ENCODE measurements at places on chromosomes 2 and 18.

GRCh38 chr2:135317375-135317774 is 213.6 kb downstream of the ZRANB3 start:
- DNase-seq = no peak

- no peak for DNase-seq
Observed at GRCh38 chr2:237184919-237185552, 99.3 kb downstream of the COPS8 start.

- DNase-seq = no peak
Observed at GRCh38 chr2:66329081-66329605, 105.8 kb upstream of the MEIS1 start.

DNA sequence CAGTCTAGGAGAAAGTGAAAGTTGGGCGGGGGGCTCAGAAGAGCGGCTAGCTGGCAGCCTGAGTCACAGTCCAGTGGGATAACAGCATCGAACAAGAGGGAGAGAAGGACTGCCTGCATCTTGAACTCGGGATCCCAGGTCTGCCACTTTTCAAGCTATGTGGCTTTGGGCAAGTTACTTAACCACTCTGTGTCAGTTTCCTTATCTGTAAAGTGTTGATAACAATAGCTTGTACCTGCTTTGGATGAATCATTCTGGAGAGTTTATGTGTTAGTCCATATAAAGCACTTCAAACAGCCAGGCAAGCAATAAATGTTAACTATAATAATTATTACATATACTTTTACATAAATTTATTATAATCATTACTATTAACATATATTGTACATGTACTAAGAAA is 4.6 kb downstream of the DYSF start:
- DNase-seq = no peak

GRCh38 chr2:240932001-240932723 is 26.0 kb downstream of the CROCC2 start:
- DNase-seq = peak; percentile 3

- no peak for DNase-seq
Observed at GRCh38 chr18:64083916-64084315, 65.0 kb downstream of the LINC00305 start.

DNA sequence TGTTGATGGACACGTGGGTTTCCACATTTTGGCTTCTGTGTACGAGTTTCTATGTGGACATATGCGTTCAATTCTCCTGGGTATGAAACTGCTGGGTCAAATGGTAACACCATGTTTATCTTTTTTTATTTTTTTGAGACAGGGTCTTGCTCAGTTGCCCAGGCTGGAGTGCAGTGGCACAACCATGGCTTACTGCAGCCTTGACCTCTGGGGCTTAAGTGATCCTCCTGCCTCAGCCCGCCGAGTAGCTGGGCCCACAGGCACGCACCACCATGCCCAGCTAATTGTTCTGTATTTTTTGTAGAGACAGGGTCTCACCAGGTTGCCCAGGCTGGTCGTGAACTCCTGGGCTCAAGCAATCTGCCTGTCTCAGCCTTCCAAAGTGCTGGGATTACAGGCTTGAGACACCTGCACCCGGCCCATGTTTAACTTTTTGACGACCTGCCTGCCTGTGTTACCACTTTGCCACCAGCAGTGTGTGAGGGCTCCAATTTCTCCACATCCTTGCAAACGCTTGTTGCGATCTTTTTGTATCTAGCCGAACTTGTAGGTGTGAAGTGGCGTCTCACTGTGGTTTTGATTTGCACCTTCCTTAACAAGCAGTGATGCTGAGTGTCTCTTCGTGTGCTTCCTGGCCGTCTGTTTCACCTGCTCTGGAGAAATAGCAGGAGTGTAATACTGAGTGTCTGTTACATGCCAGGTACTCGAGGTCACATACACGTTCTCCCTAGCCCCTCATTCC is 6.9 kb downstream of the HSBP1L1 start:
- no peak for DNase-seq

- no peak for DNase-seq
Observed at GRCh38 chr2:43475922-43476321, 119.9 kb downstream of the THADA start.

DNA sequence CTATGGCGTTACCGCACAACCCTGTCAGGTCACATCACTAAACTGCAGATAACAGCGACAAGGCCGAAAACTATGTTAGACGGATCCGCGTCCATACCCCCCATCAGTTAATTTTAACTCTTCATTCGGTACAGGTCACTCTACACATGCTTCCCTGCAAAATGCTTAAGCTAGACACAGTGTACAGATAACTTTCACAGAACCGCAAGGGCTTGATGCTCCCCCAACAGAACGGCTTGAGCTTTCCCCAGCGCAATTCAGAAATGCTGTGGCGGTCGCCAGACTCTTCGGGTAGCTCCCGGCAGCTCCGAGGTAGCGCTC is 283 bp upstream of the RBBP8 start:
- no peak for DNase-seq

DNA sequence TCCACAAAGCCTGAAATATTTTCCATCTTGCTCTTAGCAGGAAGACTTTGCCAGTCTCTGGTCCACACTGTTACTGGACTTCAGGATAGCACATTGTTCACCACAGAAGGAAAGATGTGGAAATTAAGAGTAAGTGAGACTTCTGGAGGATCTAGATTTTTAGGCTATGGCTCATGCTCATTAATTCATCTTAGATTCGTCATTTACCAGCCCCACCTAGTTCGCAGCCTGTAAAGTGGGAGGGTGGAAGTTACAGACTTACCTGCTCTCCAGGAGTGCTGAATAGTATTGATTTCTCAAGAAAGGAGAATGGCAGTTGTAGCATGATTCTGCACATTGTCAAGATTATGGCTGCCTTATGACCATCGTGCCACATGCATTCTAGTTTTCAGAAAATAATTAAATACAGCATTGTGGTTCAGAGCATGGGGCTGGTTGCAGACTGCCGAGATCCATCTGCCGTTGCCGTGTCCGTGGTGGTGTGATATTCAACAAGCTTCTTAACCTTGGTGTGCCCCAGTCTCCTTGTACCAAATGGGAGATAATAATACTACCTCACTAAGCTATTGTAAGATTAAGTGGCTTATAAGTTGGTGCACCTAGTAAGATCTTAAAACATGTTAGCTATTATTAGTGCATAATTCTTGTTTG is 56.8 kb downstream of the RNF144A start:
- no peak for DNase-seq

GRCh38 chr18:58865701-58866065 is 1.0 kb downstream of the ZNF532 start:
- DNase-seq = no peak
